ENCODE measurements at places on chromosomes 4 and X.

- DNase-seq: no peak
These were observed 19.9 kb downstream of the AWAT2 start for GRCh38 chrX:70029863-70030262.

DNA sequence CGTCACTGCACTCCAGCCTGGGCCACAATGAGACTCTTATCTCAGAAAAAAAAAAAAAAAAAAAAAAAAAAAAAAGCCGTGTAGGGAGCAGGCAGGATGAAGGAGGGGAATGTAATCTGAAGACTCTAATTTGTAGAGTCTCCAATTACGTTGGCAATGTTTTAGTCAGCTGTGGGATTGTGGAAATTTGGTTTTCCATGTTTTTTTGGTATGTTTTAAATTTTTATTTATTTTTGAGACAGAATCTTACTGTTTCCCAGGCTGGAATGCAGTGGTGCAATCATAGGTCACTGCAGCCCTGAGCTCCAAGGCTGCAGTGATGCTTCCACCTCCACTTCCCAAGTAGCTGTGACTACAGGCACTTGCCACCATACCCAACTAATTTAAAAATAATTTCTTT, 56.5 kb downstream of the NSD2 start:
- DNase-seq: no peak

- peak; percentile 42 for DNase-seq
These were observed 886 bp upstream of the WWC2 start for GRCh38 chr4:183098019-183098722.

- DNase-seq: peak; percentile 62
These were observed 4.5 kb downstream of the DTHD1 start for GRCh38 chr4:36285784-36286480.

DNA sequence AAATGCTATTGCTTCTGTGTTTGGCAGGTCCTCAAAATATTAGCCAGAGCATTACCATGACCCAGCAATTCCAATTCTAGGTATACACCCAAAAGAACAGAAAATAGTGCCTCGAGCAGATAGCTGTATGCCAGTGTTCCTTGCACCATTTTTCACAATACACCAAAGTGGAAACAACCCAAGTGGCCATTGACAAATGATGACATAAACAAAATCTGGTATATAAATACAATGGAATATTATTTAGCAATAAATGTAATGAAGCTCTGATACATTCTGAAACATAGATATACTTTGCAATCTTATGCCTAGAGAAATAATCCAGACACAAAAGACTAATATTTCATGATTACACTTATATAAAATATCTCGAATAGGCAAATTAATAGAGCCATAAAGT, 451.8 kb upstream of the PCDH7 start:
- DNase-seq: no peak

GRCh38 chr4:107472265-107472948, 247.6 kb downstream of the PAPSS1 start:
- DNase-seq: no peak

DNA sequence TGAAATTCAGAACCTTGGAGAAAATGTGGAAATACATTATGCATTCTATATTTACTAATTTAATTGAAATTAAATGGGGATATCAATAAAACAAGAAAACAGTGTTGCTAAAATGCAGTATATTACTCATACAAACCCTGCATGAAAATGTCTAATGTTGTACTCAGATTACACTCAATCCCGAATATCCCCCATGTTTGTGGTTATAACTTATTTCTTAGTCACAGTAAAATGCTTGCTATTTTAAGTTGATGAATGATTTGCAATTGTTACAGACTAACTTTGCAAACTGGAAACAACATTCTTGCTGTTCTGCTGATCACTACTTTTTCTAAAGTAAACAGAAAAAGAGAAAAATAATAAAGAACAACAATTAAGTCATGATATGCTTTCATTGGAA, 33.1 kb upstream of the ANXA10 start:
- DNase-seq: no peak

DNA sequence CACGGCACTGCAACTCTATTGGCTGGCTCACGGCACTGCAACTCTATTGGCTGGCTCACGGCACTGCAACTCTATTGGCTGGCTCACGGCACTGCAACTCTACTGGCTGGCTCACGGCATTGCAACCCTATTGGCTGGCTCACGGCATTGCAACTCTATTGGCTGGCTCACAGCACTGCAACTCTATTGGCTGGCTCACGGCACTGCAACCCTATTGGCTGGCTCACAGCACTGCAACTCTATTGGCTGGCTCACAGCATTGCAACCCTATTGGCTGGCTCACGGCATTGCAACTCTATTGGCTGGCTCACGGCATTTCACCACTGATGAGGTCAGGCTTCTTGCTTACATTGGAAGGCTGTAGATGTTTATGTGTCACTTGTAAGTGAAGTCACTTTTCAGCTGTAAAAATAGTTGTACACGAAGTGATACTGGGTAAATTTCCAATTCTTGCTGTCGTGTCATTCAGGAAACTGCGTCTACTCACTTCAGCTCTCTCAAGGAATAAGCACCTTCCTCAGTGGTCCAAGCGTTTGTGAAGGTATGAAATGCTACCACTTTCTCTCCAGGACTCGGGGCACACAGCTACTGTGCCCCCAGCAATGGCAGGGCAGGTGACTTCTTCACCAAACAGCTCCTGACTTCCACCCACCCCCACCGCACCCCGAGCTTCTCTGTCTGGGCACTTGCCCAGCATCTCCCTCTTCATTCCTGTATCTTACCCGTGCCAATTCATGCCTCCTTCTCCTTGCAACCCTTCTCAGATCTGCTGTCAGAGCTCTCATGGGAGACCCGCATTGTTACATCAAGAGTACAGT, 141.3 kb downstream of the AFAP1 start:
- no peak for DNase-seq

GRCh38 chr4:10346023-10346422, 111.2 kb downstream of the ZNF518B start:
- DNase-seq: no peak

DNA sequence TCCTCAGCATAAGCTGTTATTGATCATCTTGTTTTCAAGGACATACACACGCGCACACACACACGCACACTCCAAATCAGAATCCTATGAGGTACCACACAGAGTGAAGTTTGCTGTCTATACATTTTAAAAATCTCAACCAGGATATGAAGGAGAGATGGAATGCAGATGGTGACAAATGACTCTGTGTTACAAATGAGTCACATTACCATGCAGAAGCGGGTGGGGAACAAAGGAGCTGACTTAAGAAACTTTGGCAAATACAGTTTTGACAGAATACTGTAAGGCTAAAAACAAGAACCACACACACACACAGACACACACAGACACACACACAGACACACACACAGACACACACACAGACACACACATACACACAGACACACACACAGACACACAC, 81.7 kb downstream of the RELL1 start:
- no peak for DNase-seq

DNA sequence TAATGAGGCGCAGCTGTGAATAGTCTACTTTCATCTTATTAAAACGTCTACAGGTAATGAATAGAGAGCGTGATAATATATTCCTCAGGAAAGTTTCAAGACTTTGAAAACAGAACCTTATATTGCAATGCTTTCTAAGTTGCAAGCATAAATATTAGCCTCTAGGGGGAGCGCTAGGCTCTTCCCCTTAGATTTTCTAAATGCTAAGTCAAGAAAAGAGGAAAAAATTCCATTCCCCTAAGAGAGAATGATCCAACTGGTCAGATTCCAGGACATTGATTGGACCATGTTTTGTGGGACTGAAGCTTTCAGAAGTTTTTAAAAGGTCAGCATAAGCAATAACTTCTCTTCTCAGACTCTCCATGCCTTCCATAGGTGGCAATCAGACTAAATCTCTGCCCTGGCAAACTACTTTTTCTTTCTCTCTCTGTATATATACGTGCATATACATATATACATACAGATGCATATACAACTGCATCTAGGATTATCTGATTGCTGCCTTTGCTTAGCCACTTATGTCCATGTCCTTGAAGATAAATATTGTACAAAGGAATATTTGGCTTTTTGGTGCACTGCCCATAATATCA, 492.9 kb downstream of the INPP4B start:
- DNase-seq: no peak

DNA sequence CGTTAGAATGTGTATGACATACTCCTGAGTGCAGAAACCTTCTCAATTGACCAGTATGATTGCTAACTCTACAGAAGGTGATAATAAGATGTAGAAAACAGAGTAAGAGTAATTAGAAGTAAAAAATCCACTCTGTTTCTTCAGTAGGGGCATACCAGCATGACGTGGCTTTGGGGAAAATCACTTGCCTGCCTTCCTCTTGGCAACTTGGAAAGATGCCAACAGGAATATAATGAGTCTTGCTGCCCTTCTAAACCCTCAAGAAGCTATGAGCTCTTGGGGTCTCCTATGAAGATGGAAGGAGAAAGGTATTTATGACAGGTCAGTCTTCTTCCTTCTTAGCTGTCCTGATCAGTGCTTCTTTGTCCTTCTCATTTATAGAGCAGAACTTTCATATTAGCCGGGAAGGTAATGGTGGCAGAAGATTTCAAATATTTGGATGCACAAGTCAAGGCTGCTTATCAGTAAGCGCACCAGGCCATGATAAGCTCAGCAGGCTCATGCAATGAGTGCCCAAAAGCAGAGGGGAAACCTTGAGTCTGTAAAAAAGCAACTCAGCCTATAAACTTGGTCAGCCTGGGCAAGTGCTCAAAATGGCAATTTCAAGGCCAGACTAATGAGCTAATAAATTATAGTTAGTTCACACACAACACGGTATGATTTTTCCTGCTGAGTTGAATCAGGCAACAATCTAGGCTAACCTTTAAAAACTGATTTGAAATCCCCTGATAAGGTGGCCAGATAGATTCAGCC, 69.7 kb upstream of the PPARGC1A start:
- DNase-seq: no peak

GRCh38 chr4:103634236-103634635, 85.5 kb downstream of the TACR3 start:
- no peak for DNase-seq

GRCh38 chr4:108029731-108030130, 40.0 kb downstream of the HADH start:
- DNase-seq: peak; percentile 20

DNA sequence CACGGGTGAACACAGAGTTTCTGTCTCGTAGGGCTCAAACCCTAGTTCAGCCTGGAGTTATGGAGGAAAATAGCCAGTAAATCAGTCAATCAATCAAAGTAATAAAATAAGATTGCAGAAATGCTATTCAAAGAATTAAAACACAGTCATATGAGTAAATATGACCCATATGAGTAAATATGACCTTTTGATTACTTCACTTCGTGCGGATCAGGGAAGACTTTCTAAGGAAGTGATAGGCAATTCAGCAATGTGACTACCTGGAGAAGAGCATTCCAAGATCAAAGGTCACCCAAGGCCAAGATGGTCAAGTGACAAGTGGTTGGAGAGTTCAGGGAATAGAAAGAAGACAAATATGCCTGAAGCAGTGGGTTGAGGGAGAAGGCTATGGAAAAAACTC, 722.6 kb downstream of the ADGRL3 start:
- DNase-seq: no peak

GRCh38 chr4:86557526-86557925, 36.6 kb upstream of the PTPN13 start:
- no peak for DNase-seq

GRCh38 chr4:187972135-187972534, 23.4 kb upstream of the ZFP42 start:
- no peak for DNase-seq

DNA sequence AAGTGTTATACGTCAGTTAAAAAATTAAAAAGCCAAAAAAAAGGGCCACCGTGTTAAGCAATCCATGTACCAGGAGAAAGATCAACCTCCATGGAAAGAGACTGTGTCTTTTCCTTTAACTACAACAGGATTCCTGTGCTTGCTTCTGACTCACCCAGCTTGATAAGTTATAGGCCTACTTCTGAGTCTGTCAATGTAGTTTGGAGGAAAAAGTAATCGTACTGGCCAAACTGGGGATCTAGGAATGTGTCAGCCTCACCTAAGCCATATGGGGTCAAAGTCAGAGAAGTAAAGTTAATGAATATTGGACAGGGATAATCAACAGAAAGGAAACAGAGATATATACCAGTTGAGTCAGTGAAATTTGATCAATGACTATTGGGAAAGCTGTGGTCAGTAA, 470.8 kb upstream of the SLIT2 start:
- DNase-seq: no peak

DNA sequence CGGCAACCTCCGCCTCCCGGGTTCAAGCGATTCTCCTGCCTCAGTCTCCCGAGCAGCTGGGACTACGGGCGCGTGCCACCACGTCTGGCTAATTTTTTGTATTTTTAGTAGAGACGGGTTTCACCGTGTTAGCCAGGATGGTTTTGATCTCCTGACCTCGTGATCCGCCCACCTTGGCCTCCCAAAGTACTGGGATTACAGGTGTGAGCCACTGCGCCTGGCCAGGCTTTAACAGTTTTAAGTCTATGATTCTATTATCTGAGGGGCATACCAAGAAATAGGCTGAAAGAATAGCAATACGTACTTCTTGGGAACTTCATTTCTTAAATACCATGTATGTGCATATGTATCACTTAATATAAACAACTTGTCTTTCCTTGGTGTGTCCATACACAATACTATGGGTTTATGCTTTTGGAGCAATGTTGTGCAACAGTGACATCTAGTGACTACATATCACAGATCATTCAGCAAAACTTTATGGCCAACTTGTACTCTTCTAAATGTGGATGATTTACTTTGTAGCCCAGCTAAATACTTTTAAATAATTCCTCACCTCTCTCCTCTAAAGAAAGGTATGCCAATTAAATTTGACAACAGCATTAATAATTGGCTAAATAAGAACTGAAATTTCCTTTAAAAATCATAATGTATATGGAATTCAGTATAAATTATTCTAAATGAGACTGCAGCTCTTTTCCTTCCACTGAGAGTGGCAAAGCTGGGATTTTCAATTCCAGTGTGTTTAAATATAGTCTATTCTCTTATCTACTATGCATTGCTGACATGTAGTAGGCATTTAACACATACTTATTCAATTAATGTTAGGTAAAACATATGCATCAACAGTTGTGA, 10.4 kb downstream of the SLC9B1 start:
- no peak for DNase-seq

DNA sequence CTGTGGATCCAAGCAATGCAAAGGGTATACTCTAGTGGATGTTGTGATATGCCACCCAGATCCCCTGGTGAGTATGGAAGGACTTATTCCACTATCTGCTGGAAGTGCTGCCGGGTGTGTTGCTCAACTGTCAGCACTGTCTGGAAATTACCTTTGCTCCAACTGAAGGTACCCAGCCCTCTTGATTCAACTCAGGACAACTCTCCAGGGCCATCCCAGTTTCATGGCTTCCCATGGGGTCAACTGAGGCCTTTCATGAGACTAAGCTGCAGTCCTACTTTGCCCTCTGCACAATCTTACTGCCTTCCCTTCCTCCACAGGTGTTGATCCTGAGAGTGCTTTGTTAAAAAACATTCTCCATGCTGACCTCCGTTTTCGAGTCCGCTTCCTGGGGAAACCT, 99.8 kb downstream of the SPRY1 start:
- no peak for DNase-seq

DNA sequence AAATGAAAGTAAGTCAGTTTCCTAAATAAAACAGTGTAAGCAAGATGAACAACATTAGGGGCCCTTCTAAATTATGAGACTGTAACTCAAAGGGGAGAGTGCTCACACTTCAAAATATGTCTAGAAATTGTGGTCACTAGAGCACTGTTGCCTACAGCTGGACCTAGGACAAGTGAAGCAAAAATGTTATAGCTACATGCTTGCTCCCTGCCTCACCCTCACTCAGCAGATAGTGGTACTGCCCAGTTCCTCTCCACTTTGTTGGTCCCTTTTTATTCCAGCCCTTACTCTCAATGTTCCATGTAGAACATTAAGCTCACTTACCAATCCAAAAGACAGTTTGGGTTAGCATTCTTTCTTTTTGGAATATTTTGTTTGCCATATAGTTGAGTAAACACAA, 147.3 kb downstream of the GRIA3 start:
- DNase-seq: no peak

GRCh38 chrX:7570432-7571029, 272.4 kb upstream of the VCX start:
- no peak for DNase-seq

Measured in stimulated activated CD4-positive, alpha-beta T cell treated with anti-CD3 and anti-CD28 coated beads, Interleukin-15, amount 100 ng/mL, for 24 hours (primary cell).